ENCODE measurements at places on chromosomes 2 and 18.

GRCh38 chr2:23594460-23594825 is 209.5 kb downstream of the KLHL29 start:
- DNase-seq: no peak

GRCh38 chr18:63382843-63383242 is 15.8 kb upstream of the KDSR start:
- DNase-seq: no peak

DNA sequence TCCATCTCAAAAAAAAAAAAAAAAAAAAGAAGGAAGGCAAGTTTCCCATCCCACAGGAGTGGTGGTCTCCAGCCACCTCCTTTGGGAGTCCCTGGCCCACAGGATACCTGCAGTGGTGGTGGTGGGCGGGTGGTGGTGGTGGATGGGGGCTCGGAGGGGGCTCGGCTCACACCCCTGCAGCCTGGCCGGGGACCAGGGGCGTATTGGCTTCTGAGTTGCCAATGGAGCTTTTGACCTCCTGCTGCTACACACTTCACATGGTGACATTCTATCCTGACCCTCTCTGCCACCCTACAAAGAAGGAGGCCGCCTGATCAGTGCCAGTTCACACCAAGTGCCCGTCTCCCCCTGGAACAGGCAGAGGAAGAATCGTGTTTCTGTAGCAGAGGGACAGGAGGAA is 119.6 kb downstream of the NFATC1 start:
- no peak for DNase-seq

GRCh38 chr2:188853307-188853706 is 120.9 kb upstream of the COL3A1 start:
- no peak for DNase-seq

- DNase-seq: no peak
Measured at GRCh38 chr18:74457725-74458421, 765 bp upstream of the DIPK1C start.

DNA sequence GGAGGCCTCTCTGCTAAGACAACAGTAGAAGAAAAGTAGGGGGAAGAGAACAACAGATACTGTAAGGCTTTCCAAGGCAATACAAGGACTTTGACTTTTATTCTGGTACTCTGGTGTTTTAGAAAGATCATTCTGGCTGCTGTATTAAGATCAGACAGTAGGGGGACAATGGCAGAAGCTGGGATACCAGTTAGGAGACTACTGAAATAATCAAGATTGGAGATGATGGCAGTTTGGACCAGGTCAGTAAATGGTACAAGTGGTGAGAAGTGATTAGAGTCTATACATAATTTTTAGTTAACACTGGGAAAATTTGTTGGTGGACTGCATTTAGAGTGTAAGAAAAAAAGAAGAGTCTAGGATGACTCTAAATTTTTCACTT is 139.7 kb downstream of the ROCK1 start:
- peak; percentile 24 for DNase-seq

DNA sequence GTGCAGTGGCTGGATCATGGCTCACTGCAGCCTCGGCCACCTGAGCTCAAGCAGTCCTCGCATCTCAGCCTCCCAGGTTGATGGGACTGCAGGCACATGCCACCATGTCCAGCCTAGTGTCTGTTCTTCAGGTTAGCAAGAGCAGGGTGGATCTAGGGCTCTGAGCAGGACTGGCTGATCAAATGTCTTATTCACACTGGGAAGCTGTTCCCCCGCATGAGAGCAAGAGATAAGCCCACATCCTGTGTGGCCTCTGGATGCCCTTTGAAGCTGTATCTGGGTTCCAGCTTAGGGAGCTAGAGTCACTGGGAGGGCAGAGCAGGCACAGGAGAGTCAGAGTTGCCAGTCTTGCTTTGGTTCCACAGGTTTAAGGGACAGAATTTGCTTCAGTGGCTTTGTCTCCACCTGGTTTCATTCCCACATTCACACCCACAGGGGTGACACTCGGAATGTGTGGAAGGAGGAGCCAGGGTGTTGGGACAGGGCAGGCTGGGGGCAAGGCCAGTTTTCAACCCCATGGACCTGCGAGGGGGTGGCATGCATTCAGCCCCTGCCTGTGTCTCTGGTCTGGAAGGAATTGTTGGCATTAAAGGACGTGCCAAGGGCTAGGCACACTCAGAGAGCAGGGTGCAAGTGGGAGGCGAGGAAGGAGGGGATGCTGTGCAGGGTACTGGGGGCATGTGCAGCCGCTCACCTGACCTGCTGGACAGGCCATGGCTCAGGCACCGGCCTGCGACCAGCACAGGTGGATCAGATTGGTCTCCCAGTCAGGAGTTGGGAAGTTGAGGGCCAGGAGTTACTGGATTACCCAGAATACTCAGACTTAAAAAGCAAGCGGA is 24.5 kb downstream of the PTPN18 start:
- DNase-seq: no peak

DNA sequence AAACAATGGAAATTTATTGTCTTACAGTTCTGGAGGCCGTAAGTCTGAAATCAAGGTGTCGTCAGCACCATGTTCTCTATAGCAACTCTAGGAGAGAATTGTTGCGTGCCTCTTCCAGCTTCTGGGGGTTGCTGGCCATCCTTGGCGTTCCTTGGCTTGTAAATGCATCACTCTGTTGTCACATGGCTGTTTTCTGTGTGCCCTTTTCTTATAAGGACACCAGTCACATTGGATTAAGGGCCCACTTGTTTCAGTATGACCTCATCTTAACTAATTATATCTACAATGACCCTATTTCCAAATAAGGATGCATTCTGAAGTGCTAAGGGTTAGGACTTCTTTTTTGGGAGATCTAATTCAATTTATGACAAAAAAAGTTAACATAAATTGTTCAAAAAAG is 1.4 kb upstream of the PLEK start:
- no peak for DNase-seq

DNA sequence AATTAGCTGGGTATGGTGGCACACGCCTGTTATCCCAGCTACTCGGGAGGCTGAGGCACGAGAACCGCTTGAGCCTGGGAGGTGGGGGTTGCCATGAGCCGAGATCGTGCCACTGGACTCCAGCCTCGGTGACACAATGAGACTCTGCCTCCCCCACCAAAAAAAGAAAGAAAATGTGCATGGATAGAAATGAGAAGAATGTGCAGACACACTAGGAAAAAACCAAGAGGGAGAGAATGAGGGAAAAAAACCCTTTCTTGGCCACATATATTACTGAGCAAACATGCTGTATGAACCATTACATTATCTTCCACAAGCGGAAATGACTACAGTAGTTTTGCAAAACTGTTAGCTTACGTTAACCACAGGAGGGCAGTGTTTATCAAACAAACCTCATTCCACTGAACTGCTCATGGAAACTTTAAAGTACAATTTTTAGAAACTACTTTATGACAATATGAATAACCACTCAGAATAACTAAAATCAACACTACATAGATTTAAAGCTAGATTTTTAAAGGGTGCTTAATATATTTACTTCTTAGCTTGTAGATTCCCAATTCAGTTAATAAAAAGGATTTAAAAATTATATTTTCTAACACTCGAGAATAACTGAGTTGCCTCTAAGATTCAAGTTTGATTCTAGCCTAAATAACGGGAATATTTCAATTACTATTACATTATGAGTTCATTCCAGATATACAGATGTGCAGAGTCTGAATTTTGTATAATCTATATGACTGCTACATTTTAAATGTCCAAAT is 26.4 kb downstream of the ASXL2 start:
- peak; percentile 34 for DNase-seq

DNA sequence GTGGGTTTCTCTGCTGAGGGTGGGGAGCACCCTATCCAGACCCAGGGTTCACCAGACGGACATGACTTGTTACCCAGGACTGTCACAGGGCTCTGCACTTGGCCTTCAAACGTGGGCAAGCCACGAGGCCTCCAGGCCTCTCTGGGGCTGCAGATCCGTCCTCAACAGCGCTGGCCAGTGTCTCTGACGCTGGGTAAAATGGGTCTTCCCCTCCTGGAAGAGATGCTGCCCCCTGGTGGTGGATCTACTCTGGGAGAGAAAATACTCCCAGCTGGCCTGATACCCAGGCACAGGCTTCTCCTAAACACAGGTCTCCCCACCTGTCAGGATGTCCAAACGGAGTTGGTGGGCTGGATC is 3.7 kb downstream of the GPR17 start:
- DNase-seq: peak; percentile 92

GRCh38 chr2:46181306-46181705 is 115.9 kb upstream of the EPAS1 start:
- DNase-seq: no peak

- DNase-seq: no peak
Measured at GRCh38 chr2:200584639-200585038, 1.2 kb upstream of the AOX1 start.

Data from Calu3 (cell line).